Vagina (tissue), 2 donors: ENCODE measurements at places on chromosomes 5 and 9. TPM values are rescaled to one million over a fixed set of nuclear protein-coding genes. Genes with fewer than 3 reads are reported as not detected.

The PDCD1LG2 gene
- total RNA-seq = 1.2 TPM

The NOXA1 gene
- 2.9 TPM for total RNA-seq

The PROB1 gene
- total RNA-seq = 2.5 TPM

The GCNT1 gene
- 8.3 TPM for total RNA-seq

The ENTPD8 gene
- total RNA-seq = not detected

The TNFSF8 gene
- total RNA-seq = 4.2 TPM

The SLC6A3 gene
- 0.49 TPM for total RNA-seq

GRCh38 chr9:75116306-75116705 lies 28.0 kb downstream of the OSTF1 start:
- H3K36me3 ChIP-seq = no peaks in the 10 kb centered on the region
- no peak overlapping the region for H3K4me3 ChIP-seq
- H3K27ac ChIP-seq = no peak overlapping the region
- no peak for DNase-seq

DNA sequence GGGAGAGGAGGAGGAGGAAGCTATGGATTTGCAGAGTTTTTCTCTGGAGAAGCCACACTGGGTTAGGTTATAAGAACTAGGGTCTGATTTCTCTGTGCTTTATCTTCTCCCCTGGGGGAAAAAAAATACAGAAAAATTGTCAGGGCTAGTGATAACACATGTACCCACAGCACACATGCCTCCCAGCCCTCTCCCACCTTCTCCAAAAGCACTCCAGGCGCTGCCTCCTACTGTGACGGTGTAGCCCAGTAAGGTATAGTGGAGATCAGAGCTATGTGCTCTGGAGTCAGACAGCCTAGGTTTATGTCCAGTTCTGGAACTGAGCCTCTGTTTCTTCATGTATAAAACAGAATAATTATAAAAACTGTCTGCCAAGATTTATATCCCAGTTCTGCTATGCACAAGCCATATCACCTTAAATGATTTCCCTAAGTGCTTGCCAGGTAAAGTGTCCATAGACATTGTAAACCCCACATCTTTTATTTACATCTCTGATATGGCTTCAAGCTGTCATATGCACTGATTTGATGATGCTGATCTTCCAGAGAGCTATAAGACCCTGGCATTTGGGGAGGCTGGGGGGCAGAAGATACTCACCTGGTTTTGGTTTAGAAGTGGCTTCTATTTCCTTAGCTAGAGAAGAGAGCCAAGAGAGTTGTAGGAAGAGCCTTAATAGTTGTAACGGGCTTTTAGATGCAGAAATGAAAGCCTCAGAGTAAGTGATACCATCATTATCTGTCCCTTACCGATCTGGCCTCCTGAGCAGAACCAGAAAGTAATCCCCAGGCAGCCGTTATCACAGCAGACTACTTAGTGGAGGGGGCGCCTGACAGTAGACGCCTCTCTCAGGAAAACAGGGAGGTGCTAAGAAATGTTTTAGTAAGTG lies 7.6 kb downstream of the SLC1A3 start:
- H3K36me3 ChIP-seq = no peaks in the 10 kb centered on the region
- no peak for DNase-seq
- no peak overlapping the region for H3K4me3 ChIP-seq
- no peaks in the 10 kb centered on the region for H3K4me1 ChIP-seq

GRCh38 chr5:79576606-79577289 lies 35.5 kb upstream of the TENT2 start:
- no peaks in the 10 kb centered on the region for H3K4me1 ChIP-seq
- H3K4me3 ChIP-seq = no peak overlapping the region
- no peaks in the 10 kb centered on the region for H3K27me3 ChIP-seq
- DNase-seq = no peak

DNA sequence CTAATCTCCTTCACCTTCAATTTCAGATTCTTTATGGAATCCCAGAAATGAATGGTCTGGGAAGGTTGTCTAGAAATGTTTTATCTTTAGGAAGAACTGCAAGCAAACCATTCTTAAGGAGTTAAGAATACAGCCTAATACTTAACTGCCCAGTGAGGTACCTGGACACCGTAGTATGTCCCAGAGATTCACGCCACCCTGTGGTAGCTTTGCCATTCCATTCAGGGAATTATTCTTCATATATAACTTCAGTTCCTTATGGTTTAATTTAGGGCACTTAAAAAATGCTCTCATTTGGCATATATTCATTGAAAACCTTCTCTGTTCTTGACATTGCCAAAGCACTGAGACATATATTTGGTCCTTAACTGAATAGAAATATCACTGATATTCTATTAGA lies 49.7 kb downstream of the ACTBL2 start:
- DNase-seq = no peak
- no peak overlapping the region for H3K4me3 ChIP-seq
- no peaks in the 10 kb centered on the region for H3K27me3 ChIP-seq
- H3K36me3 ChIP-seq = no peaks in the 10 kb centered on the region

DNA sequence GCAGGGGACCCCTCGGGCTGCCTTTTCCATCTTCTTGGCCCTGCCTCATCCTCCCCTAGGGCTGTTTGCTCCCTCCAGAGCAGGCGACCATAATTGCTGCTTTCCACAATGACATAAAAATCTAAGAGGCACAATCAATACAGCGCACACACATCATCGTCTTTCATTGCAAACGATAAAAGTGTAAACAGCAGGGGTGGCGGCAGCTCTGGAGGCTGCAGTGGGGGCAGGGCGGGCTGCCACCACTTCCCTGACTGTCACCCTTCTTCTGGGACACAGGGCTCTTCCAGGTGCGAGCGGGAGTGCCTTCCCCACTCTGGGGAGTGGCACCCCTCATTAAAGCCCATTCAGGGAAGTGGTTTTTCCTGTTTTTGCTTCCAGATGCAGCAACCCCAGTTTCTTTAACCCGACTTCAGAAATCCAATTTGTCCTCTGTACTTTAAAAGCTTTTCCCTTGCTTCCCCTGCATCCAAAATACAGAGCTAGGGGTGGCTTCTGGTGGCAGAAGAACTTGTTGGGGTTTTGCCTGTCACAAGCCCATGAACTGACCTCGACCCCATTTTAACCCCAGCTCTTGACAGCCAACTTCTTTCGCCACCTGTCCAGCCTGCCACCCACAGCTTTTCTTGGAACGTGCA lies 45.7 kb downstream of the TSPAN17 start:
- H3K36me3 ChIP-seq = no peaks in the 10 kb centered on the region
- H3K4me1 ChIP-seq = peaks cover 15% of the 10 kb centered on the region
- no peak for DNase-seq
- H3K4me3 ChIP-seq = no peak overlapping the region

- H3K27me3 ChIP-seq = no peaks in the 10 kb centered on the region
- no peaks in the 10 kb centered on the region for H3K4me1 ChIP-seq
- no peak overlapping the region for H3K4me3 ChIP-seq
- DNase-seq = no peak
Observed at GRCh38 chr5:37005946-37006540, 129.5 kb downstream of the NIPBL start.

GRCh38 chr5:172659909-172660628 lies 19.0 kb downstream of the NEURL1B start:
- H3K36me3 ChIP-seq = no peaks in the 10 kb centered on the region
- peaks cover 30% of the 10 kb centered on the region for H3K4me1 ChIP-seq
- no peak for DNase-seq
- no peaks in the 10 kb centered on the region for H3K27me3 ChIP-seq
- H3K4me3 ChIP-seq = no peak overlapping the region

GRCh38 chr5:180105827-180106312 lies 34.3 kb upstream of the RNF130 start:
- no peaks in the 10 kb centered on the region for H3K27me3 ChIP-seq
- H3K27ac ChIP-seq = no peak overlapping the region
- DNase-seq = no peak
- H3K36me3 ChIP-seq = no peaks in the 10 kb centered on the region

DNA sequence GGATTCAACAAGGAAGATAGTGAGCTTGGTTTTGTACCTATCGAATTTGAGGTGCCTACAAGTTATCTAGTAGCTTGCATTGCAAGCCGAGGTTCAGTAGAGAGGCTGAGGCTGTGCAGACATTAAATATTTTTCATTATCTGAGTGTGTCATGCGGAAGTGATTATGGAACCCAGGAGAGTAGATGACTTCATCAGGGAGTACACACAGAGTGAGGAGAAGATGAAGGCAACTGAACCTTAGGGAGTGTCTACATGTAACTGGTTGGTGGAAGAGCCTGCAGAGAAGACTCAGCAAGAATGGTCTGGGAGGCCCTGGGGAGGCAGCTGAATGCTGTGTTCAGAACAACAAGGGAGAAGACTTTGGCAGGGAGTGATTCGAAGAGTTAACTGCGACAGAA lies 393.9 kb downstream of the ARHGEF28 start:
- no peaks in the 10 kb centered on the region for H3K4me1 ChIP-seq
- no peak for DNase-seq
- no peak overlapping the region for H3K4me3 ChIP-seq
- H3K27ac ChIP-seq = no peak overlapping the region

DNA sequence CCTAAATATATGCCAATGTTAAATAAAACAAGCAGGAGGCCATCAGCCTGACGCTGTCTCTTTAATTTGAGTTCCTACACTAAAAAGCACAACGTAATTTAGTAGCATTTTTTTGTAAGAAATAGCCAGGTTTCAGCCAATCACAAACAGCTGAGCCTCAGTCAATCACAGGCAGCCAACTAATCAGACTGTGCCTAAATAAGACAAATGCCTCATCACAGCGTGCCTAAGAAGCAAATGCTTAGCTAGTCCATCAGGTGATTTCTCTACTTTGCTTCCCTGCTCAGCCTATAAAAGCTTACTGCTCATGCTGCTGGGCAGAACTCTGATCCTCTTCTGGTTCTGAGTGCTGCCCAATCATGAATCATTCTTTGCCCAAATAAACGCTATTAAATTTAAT lies 38.3 kb upstream of the RORB start:
- no peaks in the 10 kb centered on the region for H3K36me3 ChIP-seq
- H3K27me3 ChIP-seq = no peaks in the 10 kb centered on the region
- no peak overlapping the region for H3K27ac ChIP-seq
- no peak for DNase-seq
- no peaks in the 10 kb centered on the region for H3K4me1 ChIP-seq
- no peak overlapping the region for H3K4me3 ChIP-seq

- no peak for DNase-seq
- H3K4me1 ChIP-seq = peaks cover 14% of the 10 kb centered on the region
- H3K27me3 ChIP-seq = no peaks in the 10 kb centered on the region
- H3K27ac ChIP-seq = no peak overlapping the region
- no peak overlapping the region for H3K4me3 ChIP-seq
- no peaks in the 10 kb centered on the region for H3K36me3 ChIP-seq
Observed at GRCh38 chr5:124922255-124922975, 176.0 kb upstream of the ZNF608 start.

DNA sequence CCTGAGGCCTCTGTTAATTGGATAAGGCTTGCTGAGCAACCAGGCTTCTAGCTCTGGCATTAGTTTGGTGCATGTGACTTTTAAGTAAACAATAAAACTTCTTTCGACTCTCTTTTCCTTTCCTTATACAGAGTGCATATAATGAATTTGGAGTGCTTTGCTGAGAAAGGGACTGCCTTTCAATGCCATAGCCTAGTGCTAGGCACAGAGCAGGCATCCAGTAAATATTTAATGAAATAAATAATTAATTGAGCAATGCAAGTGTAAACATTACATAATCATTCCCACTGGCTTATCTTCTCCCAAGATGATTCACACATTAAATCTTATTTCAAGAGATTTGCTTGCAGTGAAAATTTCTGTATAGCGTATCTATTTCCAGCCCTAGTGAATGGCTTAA lies 74.1 kb downstream of the NMUR2 start:
- no peaks in the 10 kb centered on the region for H3K4me1 ChIP-seq
- H3K36me3 ChIP-seq = no peaks in the 10 kb centered on the region
- H3K27ac ChIP-seq = no peak overlapping the region

DNA sequence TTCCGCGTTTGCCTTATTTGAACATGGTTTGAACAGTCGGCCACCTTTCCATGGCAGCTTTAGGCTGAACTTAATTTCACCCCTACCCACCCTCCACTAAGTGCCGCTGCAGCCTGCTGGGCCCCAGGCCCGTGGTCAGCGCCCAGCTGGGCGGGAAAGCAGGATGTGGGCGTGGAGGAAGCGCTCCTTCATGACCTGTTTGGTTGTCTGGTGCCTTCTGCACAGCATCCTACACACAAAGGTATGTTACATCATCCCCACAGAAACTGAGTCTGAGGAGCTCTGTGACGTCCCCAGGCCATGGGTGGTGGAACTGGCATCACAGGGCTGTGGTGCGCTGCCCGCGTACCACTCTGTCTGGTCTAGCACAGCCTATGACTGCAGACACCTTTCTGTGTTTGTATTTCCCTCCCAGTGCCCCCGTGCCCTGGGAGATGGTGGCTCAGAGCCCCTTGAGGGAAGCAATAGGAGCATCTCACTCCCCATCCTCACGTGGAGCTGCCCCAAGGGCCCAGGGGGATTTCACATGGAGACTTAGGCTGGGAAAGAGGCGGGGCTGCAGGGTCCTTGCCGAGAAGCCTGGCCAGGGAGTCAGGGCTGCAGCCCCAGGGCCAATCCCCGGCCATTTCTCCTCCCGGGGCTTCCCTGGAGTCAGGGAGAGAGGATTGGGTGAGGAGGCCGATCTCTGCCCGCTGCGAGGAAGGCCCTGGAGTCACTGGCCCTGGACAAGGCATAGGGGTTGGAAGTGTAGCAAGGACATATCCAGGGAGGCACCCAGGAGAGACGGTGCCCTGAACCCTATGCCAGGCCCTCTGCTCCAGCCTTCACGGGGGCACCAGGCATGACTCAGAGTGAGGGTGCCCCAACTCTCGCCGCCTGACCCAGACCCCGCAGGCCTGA lies 37.5 kb upstream of the SUSD3 start:
- H3K4me3 ChIP-seq = no peak overlapping the region
- no peak overlapping the region for H3K27ac ChIP-seq
- peaks cover 6% of the 10 kb centered on the region for H3K36me3 ChIP-seq
- no peaks in the 10 kb centered on the region for H3K27me3 ChIP-seq
- H3K4me1 ChIP-seq = no peaks in the 10 kb centered on the region

DNA sequence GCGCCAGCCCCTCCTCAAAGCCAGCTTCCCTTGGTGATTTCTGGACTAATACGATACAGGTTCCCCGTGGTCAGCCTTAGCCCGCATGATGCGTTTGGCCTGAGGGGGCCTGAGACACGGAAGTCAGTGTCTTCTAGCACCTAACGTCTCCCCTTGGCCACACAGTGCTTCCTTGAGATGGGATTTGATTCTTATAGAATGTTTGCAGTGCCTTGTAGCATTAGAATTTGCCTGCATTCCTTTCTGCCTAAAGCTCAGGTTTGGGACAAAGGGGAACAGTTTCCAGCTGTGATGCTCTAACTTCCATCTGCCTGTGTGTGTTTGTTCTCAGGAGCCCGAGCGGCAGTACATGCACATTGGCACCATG lies 34.4 kb downstream of the CFAP90 start:
- H3K4me1 ChIP-seq = no peaks in the 10 kb centered on the region
- H3K27ac ChIP-seq = no peak overlapping the region

DNA sequence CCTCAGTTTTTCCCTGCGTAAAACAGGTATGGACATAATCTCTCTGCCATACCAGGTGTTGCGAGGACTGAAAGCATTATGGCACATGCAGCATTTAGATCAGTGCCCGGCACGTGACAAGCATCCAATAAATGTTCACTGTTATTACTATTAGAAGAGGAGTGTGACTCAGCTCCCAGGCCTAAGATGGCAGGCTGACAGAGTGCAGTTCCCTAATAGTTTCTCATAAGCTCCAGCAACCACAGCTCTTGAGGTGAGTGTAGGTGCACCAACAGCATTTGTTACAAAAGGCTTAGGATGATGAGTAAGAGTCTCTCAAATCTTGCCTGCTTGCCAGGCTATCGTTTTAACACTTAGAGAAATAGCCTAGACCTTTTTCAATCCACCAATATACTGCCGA lies 28.9 kb upstream of the GLIS3 start:
- no peak for DNase-seq
- no peak overlapping the region for H3K4me3 ChIP-seq
- H3K27ac ChIP-seq = no peak overlapping the region
- H3K27me3 ChIP-seq = no peaks in the 10 kb centered on the region
- no peaks in the 10 kb centered on the region for H3K36me3 ChIP-seq
- H3K4me1 ChIP-seq = no peaks in the 10 kb centered on the region
